ENCODE measurements at places on chromosomes 6 and 20.

DNA sequence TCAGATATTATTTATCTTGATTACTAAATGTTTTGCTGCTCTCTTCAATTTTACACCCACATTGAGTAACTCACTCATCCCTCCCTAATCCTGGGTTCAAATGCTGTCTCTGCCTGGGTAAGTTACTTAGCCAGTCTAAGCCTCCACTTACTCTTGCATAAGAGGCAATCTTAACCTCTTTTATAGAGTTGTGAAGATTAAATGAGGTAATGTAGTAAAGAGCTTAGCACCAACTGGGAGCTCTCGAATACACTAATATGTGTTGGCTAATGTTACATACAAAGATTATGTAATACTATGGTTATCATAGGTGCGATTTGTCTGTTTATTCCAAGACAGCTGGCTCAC is 134.4 kb upstream of the STMND1 start:
- no peak for DNase-seq

GRCh38 chr20:63957690-63958441 is 1.6 kb upstream of the UCKL1 start:
- no peak for DNase-seq

GRCh38 chr6:137261361-137261760 is 42.2 kb upstream of the IFNGR1 start:
- DNase-seq: no peak

GRCh38 chr6:68108233-68108835 is 526.7 kb upstream of the ADGRB3 start:
- DNase-seq: peak; percentile 90
